Esophagus squamous epithelium (tissue), 5 donors: ENCODE measurements at places on chromosomes 16 and 17.

- DNase-seq, result no peak
Measured at GRCh38 chr17:8629371-8630226, 926 bp downstream of the MYH10 start.

DNA sequence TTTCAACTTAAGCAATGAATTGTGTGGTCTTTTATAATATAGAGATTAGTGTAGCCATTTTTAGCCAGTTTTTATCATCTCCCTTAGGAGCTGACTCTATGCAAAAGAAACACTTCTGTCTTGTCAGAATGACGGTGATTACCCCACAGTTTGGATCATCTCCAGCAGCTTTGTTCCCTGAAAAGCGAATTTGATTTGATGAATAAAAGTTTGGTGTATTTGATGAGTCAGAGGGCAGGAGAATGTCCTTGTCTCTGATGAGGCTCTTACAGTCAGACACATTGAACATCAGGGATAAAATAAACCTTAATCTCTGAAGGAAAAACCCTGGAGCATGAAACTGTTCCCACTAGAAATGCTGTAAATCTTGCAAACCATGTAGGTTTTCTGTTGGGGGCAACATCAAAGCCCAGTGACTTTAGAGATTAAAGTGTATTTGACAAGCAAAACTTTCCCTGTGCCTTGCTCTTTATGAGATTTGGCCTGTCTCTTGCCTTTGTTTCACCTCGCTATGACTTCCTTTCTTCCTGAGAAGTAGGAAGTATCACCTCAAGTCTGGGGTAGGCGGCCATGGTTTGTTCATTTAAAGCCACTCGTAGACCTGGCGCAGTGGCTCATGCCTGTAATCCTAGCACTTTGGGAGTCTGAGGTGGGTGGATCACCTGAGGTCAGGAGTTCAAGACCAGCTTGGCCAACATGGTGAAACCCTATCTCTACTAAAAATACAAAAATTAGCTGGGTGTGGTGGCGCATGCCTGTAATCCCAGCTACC is 209.3 kb downstream of the FTO start:
- no peak for DNase-seq

- no peak for DNase-seq
Measured at GRCh38 chr17:44548376-44549230, 8.7 kb upstream of the FZD2 start.

DNA sequence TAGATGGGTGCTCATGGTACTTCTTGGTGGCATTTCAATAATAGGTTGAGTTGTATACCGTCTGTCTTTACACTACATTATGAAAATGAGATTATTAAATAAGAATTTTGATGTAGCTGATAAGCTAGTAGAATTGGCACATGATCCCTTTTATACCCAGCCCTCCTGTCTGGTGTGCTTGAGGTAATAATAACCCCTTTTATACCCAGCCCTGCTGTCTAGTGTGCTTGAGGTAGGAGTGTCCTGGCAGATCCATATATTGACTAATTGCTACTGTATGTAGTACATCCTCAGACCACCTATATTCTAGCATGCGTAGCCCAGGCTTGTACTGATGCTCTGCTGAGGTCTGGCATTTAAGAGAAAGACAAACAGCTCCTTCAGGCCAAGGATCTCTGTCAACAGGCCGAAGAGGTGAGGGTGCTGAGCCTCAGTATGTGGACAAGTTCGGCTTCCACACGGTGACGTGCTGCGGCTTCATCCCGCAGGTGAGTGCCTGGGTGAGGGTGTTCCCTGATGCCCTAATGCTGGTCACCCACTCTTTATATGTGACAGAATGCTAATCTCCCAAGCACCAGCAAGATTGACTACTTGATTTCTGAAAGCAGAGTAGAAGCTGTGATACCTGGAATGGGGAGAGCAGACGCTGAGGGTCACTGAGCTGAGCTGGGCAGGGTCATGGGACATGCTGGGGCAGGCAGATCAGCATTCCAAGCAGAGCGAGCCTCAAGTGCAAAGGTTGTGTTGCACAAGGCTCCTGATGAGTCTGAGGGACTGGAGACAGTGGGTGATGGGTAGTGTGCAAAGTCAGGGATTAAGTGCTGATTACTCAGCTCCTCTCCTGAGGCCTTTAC is 5.7 kb downstream of the FN3K start:
- no peak for DNase-seq

- no peak for DNase-seq
Measured at GRCh38 chr17:1847191-1847590, 17.4 kb downstream of the RPA1 start.

- no peak for DNase-seq
Measured at GRCh38 chr16:73521499-73521898, 473.6 kb upstream of the ZFHX3 start.

- DNase-seq, result no peak
Measured at GRCh38 chr17:29393436-29393835, 3.3 kb downstream of the TAOK1 start.

DNA sequence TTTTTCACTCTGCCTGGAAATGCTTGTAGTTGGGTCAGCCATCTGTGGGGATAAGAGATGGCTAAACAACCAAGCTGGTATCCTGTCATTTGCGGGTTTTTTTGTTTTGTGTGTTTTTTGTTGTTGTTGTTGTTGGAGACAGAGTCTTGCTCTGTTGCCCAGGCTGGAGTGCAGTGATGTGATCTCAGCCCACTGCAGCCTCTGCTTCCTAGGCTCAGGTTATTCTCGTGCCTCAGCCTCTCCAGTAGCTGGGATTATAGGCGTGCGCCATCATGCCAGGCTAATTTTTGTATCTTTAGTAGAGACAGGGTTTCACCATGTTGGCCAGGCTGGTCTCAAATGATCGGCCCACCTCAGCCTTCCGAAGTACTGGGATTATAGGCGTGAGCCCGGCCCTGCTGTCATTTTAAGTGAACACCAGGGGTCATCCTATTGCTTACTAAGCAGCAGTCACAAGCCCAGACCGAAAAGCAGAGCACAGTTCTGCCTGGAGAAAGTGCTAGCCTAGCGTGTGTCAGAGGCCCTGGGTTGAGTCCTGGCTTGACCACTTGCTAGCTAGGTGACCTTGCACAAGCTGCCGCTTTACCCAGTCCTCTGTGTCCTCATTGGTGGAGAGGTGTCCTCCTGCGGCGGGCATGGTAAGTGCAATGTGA is 4.6 kb downstream of the SMCR8 start:
- DNase-seq, result no peak

DNA sequence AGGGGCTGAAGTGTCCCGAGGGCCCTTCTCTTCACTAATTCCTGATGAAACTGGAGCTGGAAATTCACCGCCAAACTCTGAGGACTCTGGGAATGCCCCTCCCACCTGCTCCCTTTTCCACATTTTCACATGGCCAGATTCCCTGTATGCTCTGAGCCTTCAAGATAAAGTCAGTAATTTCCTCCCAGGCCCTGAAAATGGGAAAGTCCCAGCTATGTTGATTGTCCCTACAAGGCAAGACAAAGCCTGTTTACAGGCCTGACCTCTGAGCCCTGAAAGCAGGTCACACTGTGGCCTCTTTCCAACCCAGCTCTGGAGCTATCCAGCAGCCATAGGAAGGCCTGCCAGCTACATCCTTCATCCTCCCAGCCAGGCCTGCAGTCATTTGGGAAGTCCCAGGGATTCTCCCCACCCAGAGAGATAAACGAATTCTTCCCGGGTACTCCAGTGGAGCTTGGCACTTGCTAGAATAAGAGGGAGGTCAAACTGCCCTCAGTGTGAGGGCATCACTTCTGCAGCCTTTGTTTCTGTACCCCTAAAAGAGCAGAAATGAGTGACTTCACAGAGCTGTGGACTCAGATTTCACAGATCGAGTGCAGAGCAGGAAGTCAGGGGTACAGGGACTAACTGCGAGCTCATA is 19.6 kb upstream of the CCL2 start:
- DNase-seq, result no peak

GRCh38 chr16:3766177-3766576 is 48.9 kb upstream of the TRAP1 start:
- no peak for DNase-seq

GRCh38 chr16:58094791-58095574 is 34.2 kb downstream of the CFAP20 start:
- no peak for DNase-seq

DNA sequence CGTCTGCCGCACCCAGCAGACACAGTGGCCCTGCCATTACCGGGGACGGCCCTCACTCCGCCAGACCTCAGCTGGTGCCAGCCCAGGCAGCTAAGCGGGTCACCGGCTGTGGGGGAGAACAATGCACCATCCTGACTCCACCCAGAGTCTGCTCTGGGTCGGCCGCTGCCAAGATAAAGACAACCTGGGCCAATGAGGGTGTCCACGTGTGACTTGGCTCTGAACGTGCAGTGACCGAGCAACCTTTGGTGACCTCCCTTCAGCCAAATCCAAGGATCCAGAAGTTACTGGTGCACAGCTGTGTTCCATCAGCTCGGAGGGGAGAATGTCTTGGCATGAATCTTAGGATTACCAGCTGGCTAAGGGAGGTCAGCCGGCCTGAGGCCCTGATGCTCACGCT is 155.9 kb downstream of the NTN1 start:
- DNase-seq, result no peak

- no peak for DNase-seq
Measured at GRCh38 chr17:31216031-31216751, 80.8 kb downstream of the OMG start.

DNA sequence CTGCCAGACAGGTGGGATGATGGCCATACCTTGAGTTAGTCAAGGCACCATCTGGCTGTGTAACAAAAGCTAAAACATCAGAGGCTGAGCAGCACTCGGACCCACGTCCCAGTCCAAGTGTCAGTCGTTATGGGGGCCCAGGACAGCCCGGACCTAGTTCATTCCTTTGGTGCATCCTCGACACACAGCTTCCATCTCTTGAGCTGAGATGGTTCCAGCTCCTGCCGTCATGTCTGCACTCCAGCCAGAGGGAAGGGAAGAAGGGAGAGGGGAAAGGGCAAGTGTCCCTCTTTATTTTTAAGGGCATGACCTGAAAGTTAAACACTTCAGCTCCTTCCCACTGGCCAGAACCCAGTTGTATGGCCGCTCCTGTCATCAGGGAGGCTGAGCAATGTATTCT is 218.0 kb downstream of the SEC14L1 start:
- no peak for DNase-seq

GRCh38 chr16:54243202-54243601 is 43.4 kb downstream of the IRX3 start:
- no peak for DNase-seq

DNA sequence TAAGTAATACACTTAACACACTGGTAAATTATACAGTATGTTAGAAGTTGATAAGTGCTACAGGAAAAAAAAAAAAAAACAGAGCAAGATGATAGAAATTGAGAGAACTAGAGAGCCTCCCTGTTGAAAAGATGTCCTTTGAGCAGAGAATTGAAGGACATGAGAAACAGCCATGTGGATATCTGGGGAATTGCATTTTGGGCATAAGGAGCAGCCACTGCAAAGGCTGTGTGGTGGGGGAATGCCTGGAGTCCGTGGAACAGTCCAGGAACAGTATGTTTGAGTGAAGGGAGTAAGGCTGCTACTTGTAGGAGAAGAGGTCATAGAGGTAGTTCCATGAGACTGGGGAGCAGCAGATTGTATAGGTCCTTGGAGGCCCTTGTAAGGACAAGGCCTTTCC is 178.4 kb downstream of the FTO start:
- DNase-seq, result no peak

DNA sequence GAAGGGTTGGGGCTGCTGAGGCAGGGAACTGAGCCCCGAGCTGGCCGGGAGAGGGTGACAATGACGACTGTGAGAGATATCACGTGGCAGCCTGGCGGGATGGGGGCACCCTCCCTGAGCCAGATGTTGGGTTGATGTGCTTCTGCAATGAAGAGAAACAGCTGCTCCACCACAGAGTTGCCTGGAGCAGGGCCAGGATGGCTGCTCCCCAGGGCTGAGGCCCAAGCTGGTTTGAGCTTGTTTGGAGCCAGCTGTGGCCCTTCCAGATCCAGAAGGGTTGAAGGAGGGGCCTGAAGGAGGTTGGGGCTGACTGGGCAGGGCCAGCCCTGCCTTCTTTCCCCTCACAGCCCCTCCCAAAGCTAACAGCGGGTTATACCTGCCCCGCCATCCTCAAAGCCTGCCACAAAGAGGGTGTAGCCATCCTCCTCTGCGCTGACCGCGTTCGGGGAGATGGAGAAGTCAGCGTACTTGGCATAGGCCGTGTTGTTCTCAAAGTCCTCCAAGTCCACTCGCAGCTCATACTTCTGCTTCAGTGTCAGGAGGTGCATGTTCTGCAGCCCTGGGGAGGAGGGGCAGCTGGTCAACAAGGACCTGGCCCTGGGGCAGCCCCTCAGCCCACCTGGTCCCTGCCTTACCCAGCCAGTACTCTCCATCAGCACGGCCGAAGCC is 2.1 kb downstream of the MFAP4 start:
- DNase-seq, result no peak

DNA sequence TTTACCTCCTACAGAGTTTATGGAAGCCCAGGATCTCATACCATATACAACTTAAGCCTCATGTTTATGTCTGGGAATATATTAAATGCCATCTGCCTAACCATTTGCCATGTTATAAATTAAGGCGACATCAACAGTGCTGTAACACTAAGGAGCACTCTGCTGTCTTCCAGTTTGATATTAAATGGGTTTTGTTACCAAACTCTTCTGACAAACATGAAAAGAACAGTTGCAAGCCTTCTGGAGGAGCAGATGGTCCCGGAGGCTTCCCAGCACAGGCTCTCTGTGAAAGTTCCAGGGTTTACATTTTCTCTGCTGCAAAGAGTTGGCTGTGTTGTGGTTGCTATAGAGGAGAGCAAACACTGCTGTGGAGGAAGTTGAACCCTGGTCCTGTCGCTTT is 545.3 kb upstream of the SALL1 start:
- DNase-seq, result no peak

DNA sequence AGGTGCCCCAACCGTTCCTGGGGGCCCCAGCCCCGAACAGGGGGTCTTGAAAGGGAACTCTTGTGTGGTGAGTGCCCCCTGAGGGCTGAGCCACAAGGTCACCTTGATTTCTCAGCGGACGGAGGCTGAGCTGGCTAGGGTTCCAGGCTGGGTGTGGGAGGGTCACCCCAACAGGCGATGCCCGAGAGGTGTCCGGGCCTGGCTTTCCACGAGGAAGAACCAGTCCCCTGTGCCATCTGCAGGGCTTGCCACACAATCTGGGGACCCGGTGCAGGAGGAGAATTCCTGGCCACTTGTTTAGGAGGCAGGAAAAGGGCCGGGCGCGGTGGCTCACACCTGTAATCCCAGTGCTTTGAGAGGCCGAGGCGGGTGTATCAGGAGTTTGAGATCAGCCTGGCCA is 16.8 kb upstream of the SLC38A10 start:
- no peak for DNase-seq

- no peak for DNase-seq
Measured at GRCh38 chr16:15451098-15451731, 16.8 kb downstream of the BMERB1 start.
